ENCODE measurements at places on chromosomes 16 and 17. TPM values are rescaled to one million over a fixed set of nuclear protein-coding genes. Genes with fewer than 3 reads are reported as not detected.

- H3K27me3 ChIP-seq = no peaks in the 10 kb centered on the region
- H3K4me1 ChIP-seq = no peaks in the 10 kb centered on the region
- DNase-seq = no peak
- H3K27ac ChIP-seq = no peak overlapping the region
- H3K4me3 ChIP-seq = no peak overlapping the region
Measured at GRCh38 chr17:79156463-79157095, 82.0 kb downstream of the ENGASE start.

DNA sequence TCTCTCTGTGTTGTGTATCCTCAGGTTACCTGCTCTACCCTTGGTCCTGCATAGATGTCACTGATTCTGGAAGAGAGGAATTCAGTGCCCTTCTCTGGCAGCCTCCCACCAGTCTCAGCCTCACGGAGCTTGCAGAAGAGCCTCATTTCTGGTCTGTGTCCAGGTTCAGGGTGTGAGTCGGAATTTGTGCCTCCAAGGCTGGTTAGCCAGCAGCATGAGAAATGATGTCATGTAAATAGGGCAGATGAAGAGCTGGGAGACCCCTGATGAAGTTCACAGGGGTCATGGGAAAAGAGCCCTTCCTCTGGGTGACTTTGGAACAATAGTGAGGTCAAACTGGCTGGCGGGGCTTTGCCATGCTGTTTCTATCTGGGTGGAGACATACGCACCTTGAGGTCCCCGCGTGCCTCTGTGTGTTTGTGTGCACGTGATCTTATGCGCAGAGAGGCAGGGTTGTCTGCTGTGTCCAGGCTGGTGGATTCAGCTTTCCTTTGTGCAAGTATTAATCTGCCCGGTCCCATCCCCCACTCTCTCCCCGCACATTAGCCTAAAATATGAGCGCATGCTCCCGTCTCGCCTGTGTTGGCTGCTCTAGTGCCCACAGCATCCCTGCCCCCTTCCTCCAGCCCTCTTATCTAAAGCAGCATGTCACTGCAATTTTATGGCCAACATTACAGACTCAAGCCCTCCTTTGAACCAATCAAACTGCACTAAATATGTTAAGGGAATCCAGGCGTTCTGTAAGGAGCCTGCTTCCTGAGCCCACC, 256.3 kb upstream of the ZFHX3 start:
- peaks cover 8% of the 10 kb centered on the region for H3K4me1 ChIP-seq
- no peak overlapping the region for H3K4me3 ChIP-seq

DNA sequence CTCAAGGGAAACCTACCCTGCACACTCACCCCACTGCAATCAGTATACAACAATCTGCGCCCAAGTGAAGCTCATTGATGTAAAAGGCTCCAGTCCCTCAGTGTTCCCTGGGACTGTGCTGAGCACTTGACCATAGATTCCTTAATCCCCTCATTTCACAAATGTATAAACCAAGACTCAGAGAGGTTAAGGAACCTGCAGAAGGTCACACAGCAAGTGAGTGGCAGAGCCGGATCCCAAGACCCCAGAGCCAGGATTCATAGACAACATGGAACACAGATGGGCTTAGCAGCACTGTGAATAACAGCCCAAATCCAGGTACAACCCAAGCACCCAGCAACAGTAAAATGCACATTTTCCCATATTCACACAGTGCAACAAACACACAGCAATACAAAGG, 225.7 kb downstream of the C16orf78 start:
- H3K27ac ChIP-seq = no peak overlapping the region
- H3K27me3 ChIP-seq = no peaks in the 10 kb centered on the region
- H3K4me3 ChIP-seq = no peak overlapping the region
- no peak for DNase-seq
- H3K36me3 ChIP-seq = no peaks in the 10 kb centered on the region

- H3K4me3 ChIP-seq = no peak overlapping the region
- H3K36me3 ChIP-seq = no peaks in the 10 kb centered on the region
- DNase-seq = no peak
Measured at GRCh38 chr16:64711026-64711425, 410.8 kb downstream of the CDH11 start.

The CETP gene
- total RNA-seq = 1.3 TPM

DNA sequence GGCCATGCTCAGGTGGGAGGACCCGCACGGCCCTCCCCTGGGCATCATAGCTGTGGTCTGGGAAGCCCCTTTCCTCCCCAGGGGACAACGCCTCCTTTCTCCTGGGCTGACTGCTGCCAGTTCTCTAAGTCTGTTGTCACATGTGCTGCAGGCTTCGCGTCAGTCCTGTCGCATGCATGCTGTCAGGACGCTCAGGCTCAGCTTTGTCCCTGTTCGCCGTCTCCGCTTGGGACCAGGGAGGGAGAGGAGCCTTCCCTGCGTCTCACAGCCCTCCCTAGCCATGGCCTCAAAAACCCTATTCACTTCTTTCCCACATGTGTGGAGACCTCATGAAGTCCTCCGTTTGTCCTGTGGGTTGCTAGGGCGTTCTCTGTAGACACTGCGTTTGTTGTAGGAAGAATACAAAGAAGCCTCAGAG, 21.4 kb downstream of the LDHD start:
- peaks cover 6% of the 10 kb centered on the region for H3K4me1 ChIP-seq
- no peak overlapping the region for H3K27ac ChIP-seq
- no peaks in the 10 kb centered on the region for H3K27me3 ChIP-seq
- no peak overlapping the region for H3K4me3 ChIP-seq
- no peak for DNase-seq

DNA sequence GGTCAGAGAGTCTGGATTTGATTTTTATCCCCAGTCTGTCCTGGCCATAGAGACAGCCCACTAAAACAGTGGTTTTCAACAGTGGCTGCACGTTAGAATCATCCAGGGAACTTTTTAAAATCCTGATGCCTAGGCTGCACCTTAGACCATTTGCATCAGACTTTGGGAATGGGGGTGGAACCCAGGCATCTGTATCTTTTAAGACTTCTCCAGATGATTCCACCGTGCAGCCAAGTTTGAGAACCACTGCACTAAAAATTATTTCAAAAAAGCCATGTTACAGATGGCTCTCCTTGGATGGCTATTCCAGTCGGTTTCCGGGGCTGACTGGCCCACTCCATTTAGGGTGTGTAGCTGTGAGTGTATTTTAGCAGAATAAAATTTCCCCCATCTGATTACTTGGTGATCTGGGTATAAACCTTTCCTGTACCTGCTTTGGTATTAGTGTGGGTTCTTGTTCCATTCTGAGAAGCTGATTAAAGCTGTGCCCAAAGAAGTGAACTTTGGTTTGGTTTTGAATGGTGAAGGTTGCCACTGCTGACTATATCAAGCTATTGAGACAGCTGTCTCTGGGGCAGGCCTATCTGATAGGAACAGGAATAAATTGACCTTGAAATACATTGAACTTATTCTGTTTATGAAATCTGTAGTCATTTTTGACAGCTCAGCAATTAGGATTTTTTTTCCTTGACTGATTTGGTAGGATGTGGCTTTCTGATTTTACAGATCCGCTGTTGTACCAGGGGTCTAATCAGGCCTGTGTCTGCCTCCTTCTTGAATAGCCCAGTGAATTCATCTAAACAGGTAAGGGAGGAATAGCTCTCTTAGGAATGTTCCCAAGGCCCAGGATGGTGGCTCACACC, 1.3 kb downstream of the ATP5MC1 start:
- peak overlapping the region; percentile 75 for H3K4me3 ChIP-seq
- DNase-seq = no peak
- H3K4me1 ChIP-seq = peaks cover 23% of the 10 kb centered on the region
- H3K27me3 ChIP-seq = no peaks in the 10 kb centered on the region
- peaks cover 23% of the 10 kb centered on the region for H3K36me3 ChIP-seq
